Fibroblast of gingiva (primary cell): ENCODE measurements at places on chromosomes 7 and 10.

DNA sequence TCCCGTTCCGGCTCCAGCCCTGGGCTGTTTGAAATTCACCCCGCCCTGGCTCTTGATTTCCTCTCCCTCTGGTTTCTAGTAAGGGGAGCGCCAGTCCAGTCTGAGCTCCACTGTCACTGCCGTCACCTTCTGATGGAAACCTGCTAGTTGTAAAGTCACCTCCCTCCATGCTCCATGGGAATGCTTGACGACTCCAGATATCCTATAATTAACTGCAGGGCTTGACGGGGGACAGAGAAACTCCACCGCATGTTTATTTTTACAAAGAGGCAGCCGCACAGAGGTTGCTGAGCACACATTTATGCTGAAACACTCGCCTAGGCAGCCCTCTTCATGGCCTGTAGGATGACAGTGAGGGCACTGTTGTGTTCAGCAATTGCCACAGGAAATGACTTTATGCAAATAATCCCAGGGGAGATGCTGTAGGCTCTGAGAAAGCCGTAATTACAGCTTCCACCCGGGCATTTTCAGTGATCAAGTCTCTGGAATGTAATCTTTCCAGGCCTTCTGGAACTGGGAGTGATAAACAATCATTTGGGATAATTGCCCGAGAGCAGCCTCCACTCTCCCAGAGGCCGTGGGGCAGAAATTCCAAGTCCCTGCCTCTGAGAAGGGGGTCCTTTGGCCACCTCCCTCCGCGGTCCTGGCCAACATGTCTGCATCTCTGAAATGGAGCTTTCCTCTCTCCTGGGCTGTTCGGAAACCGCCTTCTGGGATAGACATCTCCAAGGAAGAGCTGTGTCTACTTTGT lies 300.5 kb downstream of the KLF6 start:
- DNase-seq: peak; percentile 85

GRCh38 chr10:58431903-58432302 lies 46.7 kb downstream of the TFAM start:
- DNase-seq: peak; percentile 17

GRCh38 chr7:54397836-54398612 lies 144.2 kb upstream of the VSTM2A start:
- no peak for DNase-seq

- DNase-seq: no peak
Measured at GRCh38 chr7:93594250-93594649, 19.7 kb upstream of the CALCR start.

GRCh38 chr10:17265468-17265867 lies 37.4 kb downstream of the VIM start:
- DNase-seq: no peak

DNA sequence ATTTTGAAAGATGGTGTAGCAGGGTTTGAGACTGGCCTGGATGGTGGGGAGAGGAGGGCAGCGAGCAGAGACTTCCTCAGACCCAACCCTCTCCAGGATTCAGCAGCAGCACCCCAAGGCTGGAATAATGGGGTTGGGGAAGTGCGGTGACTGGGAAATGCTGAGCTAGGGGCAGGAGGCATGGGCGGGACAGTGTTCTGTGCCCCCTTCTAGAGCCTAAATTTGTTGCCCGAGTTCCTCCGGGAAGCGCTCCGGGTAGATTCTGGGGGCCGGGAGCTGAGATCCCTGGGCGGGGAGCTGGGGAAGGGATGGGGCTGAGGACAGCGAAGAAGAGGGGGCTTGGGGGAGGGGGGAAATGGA lies at the start of gene CHAT:
Gene CHAT, plus strand, starts transcription at position 156 of the 360 bp plus-strand sequence. Its CDS starts 153 bp downstream, at position 309.
- no peak for DNase-seq
